ENCODE measurements at places on chromosomes 1 and 21.
A peak's percentile ranks its signal among the peaks of the same experiment; 100 is the strongest.

GRCh38 chr1:51642739-51643142 is 25.8 kb downstream of the OSBPL9 start:
- peak; percentile 36 for DNase-seq

GRCh38 chr21:42461881-42462877 is 33.8 kb downstream of the RSPH1 start:
- no peak for DNase-seq

GRCh38 chr1:15882665-15883064 is 35.2 kb downstream of the SPEN start:
- no peak for DNase-seq

DNA sequence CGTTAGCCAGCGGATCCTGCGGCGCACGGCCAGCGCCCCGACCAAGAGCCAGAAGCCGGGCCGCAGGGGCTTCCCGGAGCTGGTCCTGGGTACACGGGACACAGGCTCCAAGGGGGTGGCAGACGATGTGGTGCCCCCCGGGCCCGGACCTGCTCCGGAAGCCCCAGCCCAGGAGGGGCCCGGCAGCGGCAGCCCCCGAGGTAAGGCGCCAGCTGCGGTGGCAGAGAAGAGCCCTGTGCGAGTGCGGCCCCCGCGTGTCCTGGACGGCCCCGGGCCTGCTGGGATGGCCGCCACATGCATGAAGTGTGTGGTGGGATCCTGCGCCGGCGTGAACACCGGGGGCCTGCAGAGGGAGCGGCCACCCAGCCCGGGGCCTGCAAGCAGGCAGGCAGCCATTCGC is 24.2 kb downstream of the PANK4 start:
- DNase-seq = no peak

- DNase-seq = no peak
Measured at GRCh38 chr1:91619881-91620280, 119.2 kb downstream of the CDC7 start.

DNA sequence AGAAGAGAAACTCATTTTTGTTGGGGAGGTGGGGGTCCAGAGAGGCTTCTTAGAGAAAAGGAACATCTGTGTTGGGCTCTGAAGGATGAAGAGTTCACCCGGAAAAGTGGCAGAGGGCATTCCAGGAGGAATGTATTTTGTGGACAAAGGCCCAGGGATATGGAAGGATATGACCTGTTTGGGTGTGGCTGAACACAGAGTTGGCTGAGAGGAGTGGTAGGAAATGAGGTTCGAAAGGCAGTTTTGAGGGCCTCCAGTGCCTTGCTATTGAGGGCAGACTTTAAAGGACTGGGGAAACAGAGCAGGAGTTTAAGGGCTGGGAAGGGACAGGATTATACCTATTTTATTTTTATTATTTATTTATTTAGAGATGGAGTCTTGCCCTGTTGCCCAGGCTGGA is 27.3 kb upstream of the WASF2 start:
- no peak for DNase-seq

DNA sequence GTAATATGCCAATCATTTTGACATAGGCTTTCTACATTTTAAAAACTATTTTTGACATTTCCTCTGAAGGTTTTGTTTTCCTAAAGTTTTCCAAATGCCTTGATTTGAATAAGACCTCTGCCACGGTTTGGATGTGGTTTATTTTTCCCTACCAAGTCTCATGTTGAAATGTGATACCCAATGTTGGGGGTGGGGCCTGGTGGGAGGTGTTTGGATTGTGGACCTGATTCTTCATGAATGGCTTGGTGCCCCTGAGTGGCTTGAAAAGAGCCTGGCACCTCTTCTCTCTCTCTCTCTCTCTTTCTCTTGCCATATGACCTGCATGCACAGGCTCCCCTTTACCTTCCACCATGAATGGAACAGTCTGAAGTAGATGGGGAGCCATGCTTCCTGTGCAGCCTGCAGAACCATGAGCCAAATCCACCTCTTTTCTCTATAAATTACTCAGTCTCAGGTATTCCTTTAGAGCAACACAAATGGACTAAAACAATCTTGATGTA is 14.8 kb downstream of the MMEL1 start:
- DNase-seq = no peak

Data from AG08396 (cell line).